CD4-positive, alpha-beta T cell treated with Interleukin-6 at 100 ng/mL for 8 hours (primary cell): ENCODE measurements at places on chromosomes 5 and 9.

GRCh38 chr5:178130576-178131445 is at the start of gene RMND5B:
Gene RMND5B, plus strand, starts transcription at chr5:178131014. Its CDS starts 7,106 bp downstream, at chr5:178138120.
- DNase-seq = peak; percentile 76

DNA sequence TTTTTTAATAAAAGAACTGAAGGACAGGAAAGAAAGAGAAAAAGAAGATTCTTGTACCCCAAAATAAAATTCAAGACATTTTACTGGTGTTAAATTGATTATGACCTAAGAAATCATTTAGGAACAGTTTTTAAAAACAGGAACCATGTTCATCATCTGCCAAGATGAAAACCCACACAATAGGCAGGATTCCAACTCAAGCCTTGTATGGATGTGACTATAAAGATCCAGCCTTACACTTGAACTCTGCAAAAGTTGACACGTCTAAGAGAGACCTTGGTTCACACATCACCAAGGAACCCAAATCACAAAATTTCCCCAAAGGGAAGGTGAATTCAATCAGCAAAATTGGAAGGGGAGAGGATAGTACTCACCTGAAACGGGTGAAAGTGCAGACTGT is 82.6 kb downstream of the SMIM23 start:
- no peak for DNase-seq

GRCh38 chr5:40312205-40312604 is 367.5 kb upstream of the PTGER4 start:
- no peak for DNase-seq

DNA sequence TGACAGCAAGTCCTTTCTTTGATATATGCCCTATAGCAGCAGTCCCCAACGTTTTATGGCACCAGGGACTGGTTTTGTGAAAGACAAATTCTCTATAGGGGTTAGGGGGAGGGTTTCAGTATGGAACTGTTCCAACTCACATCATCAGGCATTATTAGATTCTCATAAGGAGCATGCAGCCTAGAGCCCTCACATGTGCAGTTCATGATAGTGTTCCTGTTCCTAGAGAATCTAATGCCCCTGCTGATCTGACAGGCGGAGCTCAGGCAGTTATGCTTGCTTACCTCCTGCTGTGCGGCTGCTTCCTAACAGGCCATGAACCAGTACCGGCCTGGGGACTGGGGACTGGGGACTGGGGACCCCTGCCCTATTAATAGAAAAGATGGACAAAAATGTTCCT is 2.7 kb upstream of the RAPGEF6 start:
- DNase-seq = no peak

DNA sequence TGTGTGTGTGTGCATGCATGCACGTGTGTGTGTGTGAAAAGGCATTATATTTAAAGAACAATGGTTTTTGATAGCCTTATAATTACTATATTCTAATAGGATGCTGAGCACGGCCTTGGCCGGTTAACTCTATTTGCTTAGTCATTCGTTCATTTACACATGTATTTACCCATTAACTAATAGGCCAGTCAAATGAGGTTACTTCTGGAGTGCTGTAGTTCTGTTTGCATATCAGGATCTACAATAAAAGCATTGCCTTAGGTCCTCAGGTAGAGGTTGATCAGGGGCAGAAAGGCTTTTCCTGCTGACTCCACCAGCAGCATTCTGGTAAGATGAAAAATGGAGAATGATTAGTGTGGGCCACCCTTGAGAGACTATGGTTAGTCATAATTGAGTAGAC is 219.0 kb downstream of the COMMD10 start:
- no peak for DNase-seq

DNA sequence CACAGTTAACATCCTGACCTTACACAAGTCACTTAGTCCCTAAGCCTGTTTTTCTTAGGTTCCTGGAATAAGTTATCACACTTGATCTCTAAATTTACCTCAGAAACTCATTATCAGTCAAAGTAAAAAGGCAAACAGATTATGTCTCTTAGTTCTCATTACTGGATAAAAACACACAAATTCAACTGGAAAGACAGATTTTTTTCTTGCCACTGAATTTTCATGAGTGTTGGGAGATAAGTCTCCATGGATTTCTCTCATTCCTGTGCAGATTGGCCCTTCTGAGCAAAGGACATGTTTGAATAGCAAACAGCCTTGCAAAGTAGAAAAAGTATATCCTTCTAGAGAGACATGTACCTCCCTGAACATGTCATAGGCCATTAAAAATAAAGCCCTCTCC is 10.2 kb downstream of the SPATA9 start:
- no peak for DNase-seq

GRCh38 chr9:116549061-116549664 is 137.9 kb upstream of the TRIM32 start:
- no peak for DNase-seq

- DNase-seq = no peak
Measured at GRCh38 chr5:147565524-147565923, 55.7 kb upstream of the DPYSL3 start.

GRCh38 chr5:37569466-37569865 is 190.3 kb downstream of the WDR70 start:
- DNase-seq = no peak

GRCh38 chr5:175778951-175779503 is 92.4 kb upstream of the CPLX2 start:
- no peak for DNase-seq

GRCh38 chr9:101372327-101373118 is 12.3 kb downstream of the BAAT start:
- DNase-seq = no peak

DNA sequence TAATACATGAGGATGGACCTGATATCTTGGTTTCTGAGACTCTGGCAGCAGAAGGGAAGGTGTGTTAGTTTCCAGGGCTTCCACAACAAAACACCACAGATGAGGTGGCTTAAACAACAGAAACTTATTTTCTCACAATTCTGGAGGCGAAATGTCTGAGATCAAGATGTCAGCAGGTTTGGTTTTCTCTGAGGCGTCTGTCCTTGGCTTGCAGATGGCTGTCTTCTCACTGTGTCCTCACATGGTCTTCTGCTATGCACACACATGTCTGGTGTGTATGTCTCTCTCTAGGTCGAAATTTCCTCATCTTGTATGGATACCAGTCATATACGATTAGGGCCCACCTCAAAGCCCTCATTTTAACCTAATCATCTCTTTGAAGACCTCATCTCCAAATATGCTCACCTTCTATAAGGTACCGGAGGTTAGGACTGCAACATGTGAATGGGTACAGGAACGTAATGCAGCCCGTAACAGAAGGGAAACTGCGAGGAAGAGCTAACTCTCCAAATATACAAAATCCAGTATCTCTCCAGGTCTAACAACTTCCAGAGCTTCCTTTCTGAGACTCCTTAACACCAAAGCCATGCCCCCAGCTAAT is 139.8 kb upstream of the SMARCA2 start:
- no peak for DNase-seq

- no peak for DNase-seq
Measured at GRCh38 chr9:37562826-37563225, 13.4 kb downstream of the FBXO10 start.

- no peak for DNase-seq
Measured at GRCh38 chr9:132631280-132631679, 38.5 kb downstream of the DDX31 start.

GRCh38 chr5:103910786-103911185 is 348.2 kb upstream of the NUDT12 start:
- DNase-seq = no peak

GRCh38 chr9:89666364-89666763 is 61.6 kb downstream of the GADD45G start:
- DNase-seq = no peak

- no peak for DNase-seq
Measured at GRCh38 chr9:78261403-78262001, 25.6 kb downstream of the CEP78 start.

DNA sequence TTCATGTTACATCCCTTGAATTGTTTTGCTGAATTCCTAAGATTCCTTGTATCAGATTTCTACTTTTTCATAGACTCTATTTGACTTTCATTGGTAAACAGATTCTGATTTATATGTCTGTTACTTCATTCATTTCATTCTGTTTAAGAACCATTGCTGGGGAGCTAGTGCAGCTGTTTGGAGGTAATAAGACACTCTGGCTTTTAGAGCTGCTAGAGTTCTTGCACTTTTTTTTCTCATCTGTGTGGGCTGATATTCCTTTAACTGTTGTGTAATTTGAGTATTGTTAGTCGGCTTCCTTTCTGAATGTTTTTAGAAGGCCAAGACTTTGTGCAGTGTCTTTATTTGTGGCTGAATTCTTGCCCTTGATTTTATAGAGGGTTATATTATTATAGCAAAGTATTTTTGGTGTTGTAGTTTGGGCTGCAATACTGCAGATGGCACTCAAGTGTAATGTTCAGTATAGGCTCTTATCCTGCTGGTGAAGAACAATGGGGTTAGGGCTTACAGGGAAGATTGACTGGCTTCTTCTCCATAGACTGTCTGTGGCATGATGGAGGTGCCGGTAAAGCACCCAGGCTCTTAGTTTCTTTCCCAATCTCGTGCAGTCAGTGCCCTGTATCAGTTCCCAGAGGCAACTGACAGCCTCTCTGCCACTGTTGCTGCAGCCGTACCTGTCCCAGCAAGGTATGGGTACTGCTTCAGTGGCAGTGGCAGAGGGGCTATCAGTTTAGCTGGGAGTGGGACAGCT is 162.2 kb downstream of the OXCT1 start:
- DNase-seq = no peak

GRCh38 chr5:103433211-103433610 is 129.4 kb downstream of the NUDT12 start:
- no peak for DNase-seq

DNA sequence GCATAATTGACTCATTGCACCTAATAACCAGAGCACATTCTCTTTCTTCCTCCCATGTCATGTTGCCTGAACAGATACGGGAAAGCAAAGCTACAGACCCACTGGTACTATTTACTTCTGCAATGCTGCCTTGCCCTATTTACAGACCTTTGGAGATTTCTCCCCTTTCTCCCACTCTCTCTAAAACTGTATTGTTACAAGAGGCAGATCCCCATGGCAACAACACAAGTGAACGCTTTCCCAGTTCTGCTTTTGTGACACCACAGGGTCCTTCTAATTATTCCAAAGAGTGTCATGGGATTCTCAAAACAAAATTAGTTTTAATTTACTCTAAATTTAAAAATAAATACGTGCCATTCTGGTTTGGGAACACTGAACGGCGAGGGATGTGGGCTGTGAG is 104.7 kb downstream of the KCTD16 start:
- DNase-seq = no peak
